Sigmoid colon (tissue), 7 donors: ENCODE measurements at places on chromosomes 11 and 22. TPM values are rescaled to one million over a fixed set of nuclear protein-coding genes. Genes with fewer than 3 reads are reported as not detected.

- DNase-seq, result no peak
These were observed 6.7 kb downstream of the ZBTB44 start for GRCh38 chr11:130308059-130308458.

- no peak for DNase-seq
These were observed 15.3 kb downstream of the DCHS1 start for GRCh38 chr11:6640036-6640984.

DNA sequence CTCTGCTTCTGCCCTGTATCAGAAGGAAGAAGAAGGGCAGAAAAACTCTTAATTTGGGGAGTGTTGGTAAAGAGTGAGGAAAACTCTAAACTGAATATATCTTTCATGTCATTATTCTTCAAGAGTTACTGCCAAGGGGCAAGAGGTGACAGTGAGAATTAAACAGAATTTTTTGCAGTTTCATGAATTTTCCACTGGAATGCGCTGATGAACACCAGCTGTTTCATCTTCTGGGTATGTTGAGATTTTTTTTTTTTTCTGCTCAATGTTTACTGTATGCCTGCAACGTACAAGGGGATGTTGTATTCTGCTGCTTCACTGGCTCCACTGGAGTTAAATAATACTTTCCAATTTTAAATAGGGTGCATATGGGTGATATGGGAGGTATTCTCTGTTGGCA is 117.8 kb downstream of the FAM76B start:
- no peak for DNase-seq

DNA sequence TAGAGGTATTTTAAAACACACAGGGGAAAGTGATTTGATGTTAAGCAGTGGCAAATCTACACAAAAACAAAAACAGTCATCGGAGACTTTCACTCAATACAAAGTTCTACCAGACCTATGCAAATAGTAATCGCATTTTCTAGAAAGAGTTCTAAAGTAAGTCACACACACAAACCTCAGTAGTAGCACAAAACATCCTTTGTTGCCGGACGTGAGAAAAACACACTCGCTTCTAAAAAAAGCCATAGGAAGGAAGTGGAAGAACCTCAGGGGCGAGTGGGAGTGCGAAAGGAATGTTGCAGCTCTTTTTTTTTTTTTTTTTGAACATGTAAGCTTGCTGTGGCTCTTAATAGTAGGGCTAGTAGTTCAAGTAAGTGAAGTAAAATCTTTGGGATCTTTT is 88.9 kb downstream of the MAML2 start:
- DNase-seq, result no peak

DNA sequence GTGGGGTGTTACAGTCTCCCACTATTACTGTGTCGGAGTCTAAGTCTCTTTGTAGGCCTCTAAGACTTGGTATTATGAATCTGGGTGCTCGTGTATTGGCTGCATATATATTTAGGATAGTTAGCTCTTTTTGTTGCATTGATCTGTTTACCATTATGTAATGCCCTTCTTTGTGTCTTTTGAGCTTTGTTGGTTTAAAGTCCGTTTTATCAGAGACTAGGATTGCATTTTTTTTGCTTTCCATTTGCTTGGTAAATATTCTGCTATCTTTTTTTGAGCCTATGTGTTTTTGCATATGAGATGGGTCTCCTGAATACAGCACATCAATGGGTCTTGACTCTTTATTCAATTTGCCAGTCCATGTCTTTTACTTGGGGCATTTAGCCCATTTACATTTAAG is 97.6 kb downstream of the PDE3B start:
- no peak for DNase-seq

- DNase-seq, result no peak
These were observed 80.1 kb downstream of the SVIP start for GRCh38 chr11:22749536-22749935.

DNA sequence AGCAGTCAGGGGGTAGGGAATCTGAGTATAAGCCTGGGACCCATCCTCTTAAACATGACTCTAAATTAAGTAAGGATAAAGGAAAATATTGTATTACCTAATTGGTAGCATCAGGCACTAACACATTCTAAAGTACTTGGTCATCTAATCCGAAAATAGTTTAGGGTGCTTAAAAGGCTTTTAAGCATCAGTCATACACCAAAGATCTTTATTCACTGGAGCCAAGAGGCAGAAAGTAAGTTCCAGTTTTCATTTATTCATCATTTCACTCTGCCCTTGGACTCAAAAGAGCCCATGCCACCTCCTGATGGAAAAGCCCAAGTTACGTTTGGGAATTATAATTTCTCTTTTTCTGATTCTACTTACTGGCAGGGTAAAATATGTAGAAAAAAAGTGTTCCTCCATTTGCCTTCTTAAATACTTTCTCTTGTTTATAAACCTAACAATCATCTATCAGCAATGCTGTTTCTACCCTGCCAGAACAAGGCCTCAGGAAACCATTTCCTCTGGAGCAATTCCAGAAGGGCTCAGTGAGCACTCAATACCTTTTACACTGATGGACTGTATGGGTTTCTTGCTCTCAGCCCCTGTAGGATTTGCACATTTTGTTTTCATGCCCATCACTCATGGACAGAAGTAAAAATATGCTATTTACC is 120.1 kb upstream of the SLC5A12 start:
- no peak for DNase-seq

DNA sequence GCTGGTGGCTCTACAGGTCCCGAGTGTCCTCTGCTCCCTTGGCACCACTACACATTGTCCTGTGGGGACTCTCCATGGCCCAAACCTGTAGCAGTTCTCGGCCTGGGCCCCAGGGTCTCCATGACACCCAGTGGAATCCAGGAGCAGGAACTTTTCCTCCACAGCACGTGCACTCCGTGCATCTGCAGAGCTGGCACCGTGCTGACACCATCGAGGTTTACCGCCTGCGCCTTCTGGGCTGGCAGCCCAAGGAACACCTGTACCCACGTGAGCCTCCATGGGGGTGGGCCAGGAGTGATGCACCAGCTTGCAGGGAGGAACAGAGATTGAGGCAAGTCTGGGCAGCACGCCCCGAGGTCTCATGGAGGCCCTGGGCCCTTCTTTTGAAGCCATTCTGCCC is 25.2 kb downstream of the TSPAN32 start:
- DNase-seq, result no peak

DNA sequence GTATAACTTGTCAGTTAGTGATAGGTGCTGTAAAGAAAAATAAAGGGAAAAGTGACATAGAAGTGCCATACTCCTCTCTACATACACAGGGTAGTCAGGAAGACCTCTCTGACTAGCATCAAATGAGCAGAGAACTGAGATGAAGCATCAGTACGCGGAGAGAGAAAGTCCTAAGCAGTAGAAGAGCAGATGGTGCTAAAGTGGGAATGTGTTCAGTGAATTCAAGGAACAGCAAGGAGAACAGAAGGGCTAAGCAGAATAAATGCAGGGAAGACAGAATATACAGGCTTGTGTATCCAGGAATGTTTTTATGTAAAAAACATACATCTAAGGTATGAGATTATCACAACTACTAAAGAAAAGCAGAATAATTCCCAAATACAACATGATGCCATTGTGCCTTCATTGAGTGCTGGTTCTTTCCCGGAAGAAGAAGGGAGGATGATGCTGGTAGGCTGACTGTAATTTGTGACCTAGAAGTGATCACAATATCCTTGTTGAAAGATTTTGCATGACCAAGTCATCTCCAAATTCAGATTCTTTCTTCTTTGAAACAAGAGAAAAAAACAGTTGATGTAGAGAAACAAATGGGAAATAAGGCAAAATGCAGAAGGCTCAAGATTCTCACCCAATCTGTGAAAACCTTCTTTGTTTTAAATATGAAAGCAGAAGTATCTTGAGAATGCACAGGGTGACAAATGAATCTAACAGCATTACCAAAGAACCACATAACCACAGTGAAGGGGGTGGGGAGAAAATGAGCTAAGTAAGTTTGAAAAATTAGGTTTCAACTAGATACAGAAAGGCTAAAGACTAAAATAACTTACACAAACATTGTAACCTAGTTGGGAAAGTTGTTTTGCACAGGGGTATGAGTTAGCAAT is 20.5 kb downstream of the MRE11 start:
- no peak for DNase-seq

GRCh38 chr11:12216671-12217374 is 106.4 kb downstream of the MICAL2 start:
- DNase-seq, result no peak

DNA sequence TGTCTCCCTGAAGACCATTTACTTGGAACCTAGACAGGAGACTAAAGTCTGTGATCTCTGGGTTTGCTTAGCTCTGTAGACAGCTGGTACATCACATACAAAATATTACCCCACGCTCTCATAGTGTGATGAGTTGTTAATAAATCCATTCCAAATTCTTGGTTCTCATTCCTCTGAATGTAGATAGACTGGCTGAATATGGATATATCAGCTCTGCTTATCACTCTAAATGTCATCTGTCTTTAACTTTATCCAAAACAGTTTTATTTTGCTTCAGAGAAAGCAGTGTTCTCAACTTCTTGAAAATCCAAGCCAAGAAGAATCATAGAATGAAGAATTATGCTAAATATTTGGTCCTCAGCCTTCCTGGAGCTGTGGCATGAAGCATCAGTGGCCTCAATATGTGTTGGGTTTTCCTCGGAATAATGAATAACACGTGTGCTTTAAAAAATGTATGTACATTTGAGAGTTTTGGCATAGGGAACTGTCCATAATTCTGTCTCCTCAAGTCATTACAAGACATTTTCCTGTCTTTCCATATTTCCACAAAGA is 10.5 kb upstream of the LDLRAD3 start:
- DNase-seq, result no peak

DNA sequence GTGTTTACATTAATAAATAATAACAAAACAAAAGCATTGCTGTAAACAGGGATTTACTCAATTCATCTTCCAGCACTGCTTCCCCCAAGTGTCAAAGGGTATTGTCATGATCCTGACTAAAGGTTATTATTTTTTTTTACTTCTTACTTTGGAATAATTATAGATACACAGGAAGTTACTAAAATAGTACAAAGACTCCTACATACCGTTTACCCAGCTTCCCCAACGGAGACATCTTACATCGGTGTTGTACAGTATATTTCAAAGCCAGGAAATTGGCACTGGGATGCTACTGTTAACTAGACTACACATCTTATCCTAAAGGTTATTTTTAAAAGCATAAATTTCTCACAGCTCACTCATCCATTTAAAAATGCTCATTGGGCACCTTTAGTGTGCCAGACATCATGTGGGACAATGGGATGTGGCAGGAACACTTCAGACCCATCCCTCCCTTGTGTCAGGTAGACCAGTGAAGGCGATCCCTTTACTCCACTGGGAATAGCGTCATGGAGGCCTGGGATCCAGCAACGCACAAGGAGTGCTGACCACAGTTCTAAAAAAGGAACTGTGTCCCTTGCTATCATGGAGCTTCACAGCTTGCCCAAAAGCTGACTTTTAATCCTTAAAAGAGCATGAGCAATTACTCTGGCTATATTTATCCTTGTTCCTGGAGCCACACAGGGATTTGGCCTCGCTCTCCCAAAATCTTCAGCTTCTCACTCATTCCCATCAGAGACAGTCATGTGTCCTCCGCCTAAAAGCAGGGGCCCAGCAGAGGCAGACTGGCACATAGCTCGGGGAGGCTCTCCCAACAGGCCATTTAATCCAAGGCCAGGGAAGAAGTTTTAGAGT is 3.1 kb upstream of the IRAG1 start:
- no peak for DNase-seq

GRCh38 chr11:119375337-119376196 is 5.9 kb downstream of the USP2 start:
- peak; percentile 84 for DNase-seq

- peak; percentile 88 for DNase-seq
These were observed 15.5 kb upstream of the ST3GAL4 start for GRCh38 chr11:126339863-126340434.

DNA sequence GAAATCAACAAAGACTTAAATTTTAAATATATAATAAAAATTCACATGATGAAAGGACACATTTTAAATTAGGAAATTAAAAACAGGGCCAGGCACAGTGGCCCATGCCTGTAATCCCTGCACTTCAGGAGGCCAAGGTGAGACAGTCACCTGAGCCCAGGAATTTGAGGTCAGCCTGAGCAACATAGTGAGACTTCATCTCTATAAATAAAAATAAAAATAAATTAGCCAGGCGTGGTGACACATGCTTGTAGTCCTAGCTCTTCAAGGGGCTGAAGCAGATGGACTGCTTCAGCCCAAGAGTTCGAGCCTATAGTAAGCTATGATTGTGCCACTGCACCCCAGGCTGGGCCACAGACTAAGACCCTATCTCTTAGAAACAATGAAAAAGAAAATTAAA is 29.3 kb downstream of the RRAS2 start:
- no peak for DNase-seq

DNA sequence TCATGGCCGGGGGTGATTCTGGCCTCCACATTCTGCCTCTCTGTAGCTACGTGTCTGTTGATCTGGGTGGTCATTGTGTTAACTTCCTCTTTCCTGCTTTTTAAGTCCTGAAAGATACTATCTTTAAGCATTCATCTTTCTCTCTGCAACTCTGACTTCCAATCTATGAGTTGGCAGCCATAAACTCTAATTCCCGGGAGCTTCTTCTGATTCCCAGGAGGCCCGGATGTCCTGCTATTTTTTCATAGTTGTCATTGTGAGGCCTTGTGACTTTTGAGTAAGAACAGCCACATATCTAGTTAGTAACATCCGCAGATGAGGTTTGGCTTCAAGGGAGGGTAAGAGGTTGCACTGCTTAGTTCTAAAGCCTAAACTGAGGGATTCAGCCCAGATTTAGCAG is 107.8 kb downstream of the SYN3 start:
- DNase-seq, result no peak

GRCh38 chr11:100403816-100404215 is 283.3 kb upstream of the ARHGAP42 start:
- DNase-seq, result no peak

GRCh38 chr11:64006398-64006797 is 20.2 kb downstream of the OTUB1 start:
- DNase-seq, result no peak

GRCh38 chr11:76653674-76654284 is 16.8 kb downstream of the LRRC32 start:
- DNase-seq, result peak; percentile 84

Gene OR5D14
- not detected for polyA plus RNA-seq

Gene P4HA3
- polyA plus RNA-seq, result not detected

Gene DCPS
- 30.0 TPM for polyA plus RNA-seq

Gene SAA4
- 0.93 TPM for polyA plus RNA-seq

Gene PSMD13
- polyA plus RNA-seq, result 111 TPM

Gene GTSE1
- polyA plus RNA-seq, result 14.3 TPM

Gene C11orf42
- not detected for polyA plus RNA-seq

Gene CD6
- polyA plus RNA-seq, result under 0.01 TPM
